IPS DF 19.7 (cell line): ENCODE measurements at places on chromosomes 16 and 17.

- DNase-seq = no peak
Observed at GRCh38 chr16:14502932-14503741, 126.9 kb downstream of the PARN start.

GRCh38 chr17:9768381-9768934, 22.9 kb downstream of the DHRS7C start:
- no peak for DNase-seq

GRCh38 chr16:87728026-87728425, 37.8 kb downstream of the KLHDC4 start:
- DNase-seq = no peak

DNA sequence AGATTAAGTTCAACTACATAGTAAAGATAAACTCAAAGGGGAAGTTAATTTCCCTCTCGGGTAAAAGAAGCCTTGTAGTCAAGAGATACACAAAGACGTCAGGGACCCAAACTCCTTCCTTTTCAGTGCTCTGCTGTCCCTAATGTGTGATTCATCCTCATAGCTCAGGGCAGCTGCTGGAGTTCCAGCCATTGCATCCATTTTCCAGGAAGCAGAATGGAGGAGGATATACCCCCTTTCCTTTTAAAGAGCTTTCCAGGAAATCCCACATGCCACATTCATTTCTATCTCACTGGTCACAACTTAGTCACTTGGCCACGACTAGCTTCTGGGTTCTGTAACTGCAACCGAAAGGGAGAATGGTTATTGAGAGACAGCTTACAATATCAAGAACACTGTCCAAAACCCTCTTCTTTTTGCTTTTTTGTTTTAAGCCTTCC, 95.3 kb downstream of the SOCS1 start:
- no peak for DNase-seq

DNA sequence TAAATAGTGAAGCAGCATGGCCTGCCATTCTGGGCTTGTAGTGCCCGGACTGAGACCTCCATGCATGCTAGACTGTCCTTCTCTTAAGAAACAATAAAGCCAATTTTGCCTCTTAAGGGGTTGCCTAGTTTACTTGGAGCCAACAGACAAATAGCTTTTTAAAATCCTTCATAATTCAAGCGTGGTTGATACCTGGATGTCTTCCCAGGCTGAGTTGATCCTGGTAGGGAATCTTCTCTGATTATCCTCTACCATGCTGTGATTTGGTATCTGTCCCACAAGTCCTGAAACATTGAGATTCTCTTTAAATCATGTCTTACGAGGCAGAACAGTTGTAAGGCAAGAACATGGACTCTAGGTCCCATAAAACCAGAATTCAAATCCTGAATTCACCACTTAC, 359.6 kb upstream of the CCL2 start:
- DNase-seq = no peak

GRCh38 chr16:69834807-69835466, 72.8 kb downstream of the WWP2 start:
- no peak for DNase-seq

- DNase-seq = no peak
Observed at GRCh38 chr17:70484496-70484895, 315.2 kb downstream of the KCNJ2 start.

- DNase-seq = no peak
Observed at GRCh38 chr17:4247971-4248388, 15.8 kb downstream of the ANKFY1 start.

GRCh38 chr17:20948984-20949777, 93.6 kb downstream of the USP22 start:
- DNase-seq = no peak
